Activated CD4-positive, alpha-beta T cell treated with anti-CD3 and anti-CD28 coated beads, Interleukin-2, amount 10 ng/mL, durations not matched to agents 24 days and 14 days (primary cell): ENCODE measurements at places on chromosomes 16 and 17. TPM values are rescaled to one million over a fixed set of nuclear protein-coding genes. Genes with fewer than 3 reads are reported as not detected.

Gene HOXB5
- total RNA-seq = not detected in 2 replicates

Gene HSD3B7
- total RNA-seq = 2.9 and 3.2 TPM in 2 replicates

Gene ZNF689
- total RNA-seq = 14.0 and 14.6 TPM in 2 replicates

GRCh38 chr17:34850023-34850422 is 111.2 kb downstream of the CCT6B start:
- DNase-seq = no peak

DNA sequence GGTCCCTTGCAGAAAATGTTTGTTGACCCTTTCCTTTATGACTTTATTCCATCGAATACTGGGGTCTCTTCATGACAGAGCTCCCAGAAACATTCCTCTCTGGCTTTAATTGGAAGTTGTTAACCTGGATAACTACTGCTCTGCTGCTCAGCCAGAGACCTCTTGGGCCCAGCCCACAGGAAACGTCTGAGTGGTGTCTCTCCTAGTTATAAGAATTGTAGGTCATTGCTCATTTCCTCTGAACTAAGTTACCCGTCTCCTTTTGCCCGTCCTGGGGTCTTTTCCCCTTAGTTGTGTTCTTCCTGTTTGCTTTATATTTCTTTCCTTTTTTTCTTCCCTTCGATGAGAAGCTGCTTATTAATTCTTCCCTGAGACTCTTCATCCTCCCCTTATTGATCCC is 9.0 kb downstream of the MAP2K6 start:
- peak; percentile 65 for DNase-seq

- no peak for DNase-seq
These were observed 17.8 kb downstream of the LRRC75A start for GRCh38 chr17:16474012-16474725.

GRCh38 chr16:30063893-30064728 is 1.4 kb upstream of the ALDOA start:
- DNase-seq = peak; percentile 90
